ENCODE measurements at places on chromosomes 12 and 14.
A peak's percentile ranks its signal among the peaks of the same experiment; 100 is the strongest.

DNA sequence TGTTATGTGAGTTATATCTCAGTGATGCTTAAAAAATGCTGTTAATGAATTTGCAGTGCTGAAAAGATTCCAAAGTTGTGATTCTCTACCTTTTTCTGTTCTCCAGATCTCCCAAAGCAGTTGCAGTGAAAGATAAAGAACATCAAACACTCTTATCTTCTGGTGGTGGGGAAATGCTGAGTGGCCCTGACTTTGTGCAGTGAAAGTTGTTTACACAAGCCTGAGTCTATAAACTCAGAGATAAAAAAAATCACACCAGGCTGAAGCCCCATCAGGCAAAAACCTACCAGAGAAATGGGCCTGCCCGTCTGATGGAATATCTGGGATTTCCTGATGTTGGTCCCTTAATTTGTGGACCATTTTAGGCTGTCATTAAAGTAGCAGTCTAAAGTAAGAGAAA, 46.1 kb downstream of the RASSF3 start:
- DNase-seq = no peak

GRCh38 chr14:104695660-104696000, 6.2 kb downstream of the INF2 start:
- DNase-seq = no peak

DNA sequence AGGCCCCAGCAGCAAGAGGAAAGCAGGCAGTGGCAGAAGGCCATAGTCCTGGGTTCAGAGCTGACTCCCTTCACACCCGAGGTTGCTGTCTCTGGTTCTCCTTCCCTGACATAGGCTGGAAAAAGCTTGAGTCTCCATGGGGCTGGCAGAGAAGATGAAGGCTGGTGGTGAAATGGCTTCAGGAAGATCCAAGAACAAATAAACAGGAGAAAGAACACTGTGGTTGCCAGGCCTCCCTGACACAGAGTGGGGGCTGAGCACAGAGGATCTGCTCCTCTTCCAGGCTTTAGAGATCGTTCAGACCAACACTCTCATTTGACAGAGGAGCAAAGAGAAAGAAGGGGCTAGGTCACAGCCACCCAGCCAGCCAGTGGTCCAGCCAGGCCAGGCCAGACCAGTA, 14.3 kb downstream of the HDAC7 start:
- DNase-seq = no peak

DNA sequence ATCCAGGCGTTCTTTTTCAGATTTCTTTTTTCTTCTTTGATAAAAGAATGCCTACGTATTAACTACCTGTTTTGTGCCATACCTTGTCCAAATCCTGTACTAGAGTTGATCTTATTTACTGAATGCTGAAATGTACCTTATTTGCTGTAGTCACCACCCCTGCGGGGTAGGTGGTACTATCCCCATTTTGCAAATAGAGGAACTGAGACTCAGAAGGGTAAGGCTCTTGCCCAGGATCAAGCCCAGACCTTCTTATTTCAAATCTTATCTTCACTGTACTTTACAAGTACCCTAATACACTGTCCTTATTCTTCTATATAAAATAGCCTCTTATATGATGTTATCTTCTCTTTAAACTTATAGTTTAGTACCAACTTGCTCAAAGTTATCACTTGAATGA, 206.5 kb downstream of the SLC41A2 start:
- DNase-seq = no peak

GRCh38 chr12:42162193-42162592, 17.5 kb upstream of the GXYLT1 start:
- DNase-seq = no peak

- DNase-seq = no peak
These were observed 322.4 kb upstream of the CLEC14A start for GRCh38 chr14:38578278-38578681.

DNA sequence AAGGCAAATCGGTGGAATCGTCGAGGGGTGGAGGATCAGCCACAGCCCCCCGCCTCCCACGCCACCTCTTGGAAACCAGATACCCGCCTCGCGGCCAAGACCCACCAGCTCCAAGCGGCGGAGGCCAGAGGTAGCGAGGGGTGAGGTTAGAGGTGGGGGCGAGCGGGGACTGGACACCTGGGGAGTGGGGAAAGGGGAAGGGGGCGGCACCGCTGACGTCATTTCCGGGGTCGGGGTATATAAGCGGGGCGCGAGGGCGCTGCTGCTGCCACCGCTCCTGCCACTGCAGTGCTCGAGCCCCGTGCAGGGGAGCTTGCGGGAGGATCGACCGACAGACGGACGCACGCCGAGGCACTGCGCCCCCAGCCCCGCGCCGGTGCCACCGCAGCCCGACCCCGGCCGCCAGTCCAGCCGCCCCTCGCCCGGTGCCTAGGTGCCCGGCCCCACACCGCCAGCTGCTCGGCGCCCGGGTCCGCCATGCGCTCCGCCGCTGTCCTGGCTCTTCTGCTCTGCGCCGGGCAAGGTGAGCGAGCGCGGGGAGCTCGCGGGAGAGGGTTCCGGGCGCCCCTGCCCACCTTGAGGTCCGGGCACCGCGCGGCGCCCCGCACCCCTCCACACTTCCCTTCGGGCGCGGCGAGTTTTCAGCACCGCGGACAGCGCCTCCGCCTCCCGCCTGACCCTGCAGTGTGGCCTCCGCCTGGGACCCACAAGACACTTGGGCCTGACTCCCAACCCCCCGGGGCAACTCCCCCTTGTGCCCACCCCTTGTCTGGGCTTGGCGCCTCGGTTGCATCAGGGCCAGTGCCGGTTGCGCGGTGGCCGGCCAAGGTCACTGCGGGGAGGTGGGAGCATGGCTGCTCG, at the start of gene CHGA:
CHGA (plus strand) TSS at position 268 of the 861 bp plus-strand sequence; CDS start at position 478, 210 bp downstream.
- no peak for DNase-seq

- DNase-seq = no peak
These were observed 185.8 kb upstream of the NOS1 start for GRCh38 chr12:117547209-117547608.

GRCh38 chr14:86296173-86296572, 766.2 kb downstream of the FLRT2 start:
- no peak for DNase-seq

DNA sequence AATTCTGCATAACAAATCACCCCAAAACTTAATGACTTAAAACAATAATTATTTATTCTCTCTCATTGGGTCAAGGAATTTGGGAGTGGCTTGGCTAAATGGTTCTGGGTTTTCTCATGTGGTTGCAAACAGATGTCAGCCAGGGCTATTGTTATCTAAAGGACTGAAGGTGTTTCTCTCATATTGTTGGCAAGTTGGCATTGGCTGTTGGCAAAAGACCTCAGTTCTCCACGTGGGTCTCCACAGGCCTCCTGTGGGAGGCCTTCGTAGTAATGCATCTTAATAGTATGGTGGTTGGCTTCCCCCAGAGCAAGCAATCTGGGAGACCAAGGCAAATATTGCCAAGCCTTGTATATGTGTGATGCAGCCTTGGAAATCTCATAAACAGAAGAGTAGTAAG, 14.4 kb downstream of the GALNT16 start:
- no peak for DNase-seq

DNA sequence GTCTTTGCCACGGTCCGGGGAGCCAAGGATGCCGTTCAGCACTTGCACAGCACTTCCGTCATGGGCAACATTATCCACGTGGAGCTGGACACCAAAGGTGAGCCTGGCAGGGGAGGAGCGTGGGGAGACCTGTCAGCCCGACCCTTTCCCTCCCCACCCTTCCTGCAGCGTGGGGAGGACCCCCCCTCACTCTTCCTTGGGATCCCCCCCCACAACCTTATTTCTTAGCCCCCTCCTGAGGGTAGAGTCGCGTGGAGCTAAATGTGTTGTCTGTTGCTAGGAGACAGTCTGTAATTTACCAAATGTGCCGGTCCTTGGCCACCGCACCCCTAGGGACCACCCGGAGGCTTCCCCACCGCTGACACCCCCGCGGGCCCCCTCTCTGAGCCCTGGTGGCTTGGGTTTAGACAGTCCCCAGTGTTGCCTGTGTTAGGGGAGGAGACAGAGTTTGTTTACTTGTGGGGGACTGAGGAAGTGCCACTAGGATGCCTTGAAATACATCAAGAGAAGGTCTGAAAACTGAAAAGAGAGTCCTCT, 2.3 kb downstream of the SETD1B start:
- DNase-seq = no peak

GRCh38 chr14:68450391-68451120, 342.3 kb downstream of the ZFP36L1 start:
- no peak for DNase-seq

DNA sequence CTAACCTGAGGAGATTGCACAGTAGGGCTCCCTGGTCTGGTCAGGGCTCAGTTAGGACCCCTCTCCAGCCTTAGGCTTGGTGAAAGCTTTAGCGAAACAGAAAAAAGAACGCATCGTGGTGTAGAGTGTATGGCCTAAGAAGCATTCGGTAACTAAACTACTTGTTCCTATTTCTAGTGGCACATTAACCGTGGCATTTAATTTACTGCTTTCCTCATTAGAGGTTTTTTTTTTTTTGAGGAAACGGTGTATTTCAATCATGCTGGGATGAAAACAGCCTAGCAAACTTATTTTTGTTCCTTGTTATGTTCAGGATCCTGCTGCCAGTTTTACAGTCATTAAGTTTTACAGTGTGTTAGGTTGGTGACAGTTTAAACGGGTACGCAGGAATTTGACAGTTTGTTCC, 518 bp upstream of the OSBPL8 start:
- DNase-seq = no peak

- DNase-seq = no peak
These were observed 227.5 kb upstream of the ABCD2 start for GRCh38 chr12:39846971-39847650.

DNA sequence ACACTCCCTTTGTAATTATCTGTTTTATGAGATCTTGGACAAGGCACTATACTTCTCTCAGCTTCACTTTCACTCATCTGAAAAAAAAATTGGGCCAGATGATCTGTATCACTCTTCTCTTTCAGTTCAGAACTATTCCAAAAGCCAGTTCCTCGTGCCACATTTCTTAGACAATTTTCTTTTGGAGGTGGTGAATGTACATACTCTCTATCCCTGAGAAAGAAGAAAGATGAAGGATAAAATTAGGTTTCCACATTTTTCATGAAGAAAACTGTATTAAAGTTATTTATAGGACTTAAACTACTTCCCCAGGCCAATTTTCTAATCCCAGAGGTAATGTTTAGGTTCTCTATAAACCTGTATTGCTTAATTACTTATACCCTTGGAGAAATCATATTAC, 171.6 kb downstream of the SLC6A15 start:
- DNase-seq = no peak

DNA sequence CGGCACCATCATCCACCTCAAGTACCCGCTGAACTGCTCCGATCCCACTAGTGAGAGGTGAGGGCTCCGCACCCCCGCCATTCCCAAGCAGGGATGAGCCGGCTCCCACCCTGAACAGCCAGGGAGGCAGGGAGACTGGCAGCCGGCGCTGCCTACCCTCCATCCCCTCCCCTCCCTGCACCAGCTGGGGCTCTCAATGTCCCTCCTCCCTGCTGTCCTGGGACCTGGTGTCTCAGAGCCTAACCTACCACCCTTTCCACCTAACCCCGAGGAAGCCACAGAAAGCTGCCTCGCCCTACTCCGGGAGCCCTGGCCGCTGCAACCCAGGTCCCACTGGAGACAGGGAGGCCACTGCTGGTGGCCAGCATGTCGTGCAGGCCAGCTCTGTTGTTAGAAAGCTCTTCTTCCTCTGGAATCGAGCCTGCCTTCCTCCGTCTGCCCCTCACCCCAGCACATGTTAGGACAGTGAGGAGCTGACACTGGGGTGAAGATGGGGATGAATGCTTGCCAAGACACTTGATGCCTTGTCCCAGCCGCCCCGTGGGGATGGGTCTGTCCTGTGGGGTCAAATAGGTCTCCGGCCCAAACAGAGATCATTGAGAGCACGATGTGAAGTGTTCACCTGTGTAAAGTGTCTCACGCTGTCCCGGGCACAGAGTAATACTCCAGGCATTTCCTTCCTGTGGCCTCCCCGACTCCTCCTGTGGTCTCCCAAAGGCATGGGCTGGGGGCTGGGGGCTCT, 1.1 kb downstream of the PTPN6 start:
- no peak for DNase-seq

DNA sequence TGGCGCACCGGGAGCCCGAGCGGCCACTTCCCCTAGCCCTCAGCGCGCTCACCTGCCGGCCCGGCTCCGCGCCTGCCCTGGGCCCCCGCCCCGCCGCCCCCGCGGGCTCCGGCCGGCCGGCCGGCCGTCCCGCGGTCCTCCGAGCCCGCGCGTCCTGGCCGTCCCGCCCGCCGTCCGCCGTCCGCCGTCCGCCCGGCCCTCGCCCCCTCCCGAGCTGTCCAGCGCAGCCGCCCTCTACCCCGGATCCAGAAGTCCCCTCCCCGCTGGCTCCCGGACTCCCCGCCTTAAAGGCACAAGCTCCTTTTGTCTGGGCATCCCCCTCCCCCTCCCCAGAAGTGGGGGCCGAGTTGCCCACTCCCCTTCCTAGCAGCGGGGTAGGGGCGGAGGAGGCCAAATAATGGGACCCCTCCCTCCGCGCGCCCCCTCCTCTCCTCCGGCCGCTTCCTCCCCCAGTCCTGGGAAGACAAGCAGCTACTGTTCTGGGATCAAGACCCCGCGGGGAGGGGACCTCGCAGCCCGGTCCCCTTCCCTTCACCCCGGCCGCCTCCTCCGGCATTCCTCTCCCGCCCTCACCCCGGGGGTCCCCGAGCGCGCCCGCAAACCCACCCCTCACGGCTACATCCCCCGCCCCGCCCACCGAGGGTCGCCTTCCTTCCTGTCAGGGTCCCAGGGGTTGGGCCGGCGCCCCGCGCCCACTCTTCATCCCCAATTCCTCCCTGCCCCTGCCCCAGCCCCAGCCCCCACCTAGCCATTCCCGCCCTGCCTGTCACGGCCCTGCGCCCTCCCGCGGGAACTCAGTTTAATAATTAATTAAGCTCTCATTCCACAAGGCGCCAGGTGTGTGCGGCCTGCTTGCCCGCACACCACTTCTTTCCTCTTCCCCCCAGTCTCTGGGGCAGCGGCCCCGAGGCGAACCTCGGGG, at the start of gene ADCY6:
ADCY6 (minus strand) TSS at position 236 of the 922 bp plus-strand sequence. CDS start 5,655 bp downstream, outside the sequence.
- DNase-seq = peak; percentile 87

DNA sequence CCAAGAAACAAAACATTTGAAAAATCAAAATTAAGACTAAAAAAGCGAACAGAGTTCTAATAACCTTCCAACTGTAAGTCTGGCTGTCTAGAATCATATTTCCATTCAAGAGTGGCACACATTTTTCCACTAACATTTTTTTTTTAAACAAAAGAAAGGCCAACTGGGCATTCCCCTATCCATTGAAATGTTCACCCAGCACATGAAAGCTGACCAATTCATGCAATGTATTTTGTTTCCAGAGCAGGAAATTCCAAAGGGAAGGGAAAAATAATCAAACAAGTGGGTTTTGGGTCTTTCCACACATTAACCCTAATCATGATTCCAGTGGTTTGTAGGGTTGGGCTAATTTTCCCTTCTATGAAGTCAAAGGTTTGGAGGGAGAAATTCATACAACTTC, 206.5 kb downstream of the CALM1 start:
- no peak for DNase-seq

- no peak for DNase-seq
These were observed 137.1 kb downstream of the HMGA2 start for GRCh38 chr12:65961190-65962035.

DNA sequence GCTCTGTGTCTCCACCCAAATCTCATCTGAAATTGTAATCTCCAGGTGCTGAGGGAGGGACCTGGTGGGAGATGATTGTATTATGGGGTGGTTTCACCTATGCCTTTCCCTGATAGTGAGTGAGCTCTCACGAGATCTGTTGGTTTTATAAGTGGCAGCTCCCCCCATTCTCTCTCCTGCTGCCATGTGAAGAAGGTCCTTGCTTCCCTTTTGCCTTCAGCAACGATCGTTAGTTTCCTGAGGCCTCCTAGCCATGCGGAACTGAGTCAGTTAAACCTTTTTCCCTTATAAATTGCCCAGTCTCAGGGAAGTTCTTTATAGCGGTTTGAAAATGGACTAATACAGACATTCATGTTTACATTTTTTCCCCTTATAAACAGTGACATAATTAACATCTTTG, 36.1 kb downstream of the PELI2 start:
- DNase-seq = no peak

Data from left colon (tissue), 2 donors.